ENCODE measurements at places on chromosomes 13 and 19. TPM values are rescaled to one million over a fixed set of nuclear protein-coding genes. Genes with fewer than 3 reads are reported as not detected.

Gene DACH1
- total RNA-seq = 3.7 TPM

Gene CRLF1
- 0.69 TPM for total RNA-seq

Gene DCT
- 0.18 TPM for total RNA-seq

Gene OR7C1
- not detected for total RNA-seq

Gene PRR36
- total RNA-seq = 6.1 TPM

Gene TMC4
- 0.74 TPM for total RNA-seq

Gene NOTCH3
- 27.2 TPM for total RNA-seq

Gene FAM216B
- total RNA-seq = not detected

Gene HS6ST3
- total RNA-seq = 0.81 TPM

Gene CALM3
- 414 TPM for total RNA-seq

- DNase-seq = no peak
Measured at GRCh38 chr13:38147050-38147449, 202.6 kb upstream of the UFM1 start.

GRCh38 chr19:30692879-30693503 is 320.8 kb downstream of the ZNF536 start:
- DNase-seq = no peak

DNA sequence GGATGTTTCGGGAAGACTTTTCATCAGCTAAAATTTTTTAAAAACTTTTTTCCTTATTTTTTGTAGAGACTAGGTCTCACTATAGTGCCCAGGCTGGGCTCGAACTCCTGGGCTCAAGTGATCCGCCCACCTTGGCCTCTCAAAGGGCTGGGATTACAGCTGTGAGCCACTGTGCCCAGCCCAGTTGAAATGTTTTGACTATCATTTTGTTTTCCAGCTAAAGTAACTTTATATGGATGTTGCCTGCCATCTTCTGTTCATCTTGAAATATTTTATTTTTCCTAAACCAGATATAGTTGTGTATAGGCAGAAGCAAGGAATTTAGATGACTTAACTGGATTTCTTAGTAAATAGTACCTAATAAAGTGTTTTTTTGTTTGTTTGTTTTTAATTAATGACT is 7.0 kb downstream of the CAB39L start:
- DNase-seq = peak; percentile 8

- no peak for DNase-seq
Measured at GRCh38 chr13:34941436-34941834, 635 bp upstream of the NBEA start.

DNA sequence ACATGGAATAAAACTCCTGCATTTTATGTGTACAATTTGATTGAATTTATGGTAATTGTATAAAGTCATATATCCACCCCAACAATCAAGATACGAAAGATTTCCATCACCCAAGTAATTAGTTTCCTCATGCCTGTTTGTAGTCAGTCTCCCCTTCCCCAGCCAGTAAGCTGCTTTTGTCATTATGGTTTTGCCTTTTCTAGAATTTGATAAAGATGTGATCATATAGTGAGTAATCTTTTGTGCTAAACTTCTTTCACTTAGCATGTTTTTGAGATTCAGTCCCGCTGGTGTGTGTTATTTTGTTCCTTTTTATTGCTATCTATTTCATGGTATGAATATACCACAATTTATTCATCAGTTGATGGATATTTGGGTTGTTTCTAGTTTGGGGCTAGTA is 16.0 kb downstream of the ITM2B start:
- no peak for DNase-seq

DNA sequence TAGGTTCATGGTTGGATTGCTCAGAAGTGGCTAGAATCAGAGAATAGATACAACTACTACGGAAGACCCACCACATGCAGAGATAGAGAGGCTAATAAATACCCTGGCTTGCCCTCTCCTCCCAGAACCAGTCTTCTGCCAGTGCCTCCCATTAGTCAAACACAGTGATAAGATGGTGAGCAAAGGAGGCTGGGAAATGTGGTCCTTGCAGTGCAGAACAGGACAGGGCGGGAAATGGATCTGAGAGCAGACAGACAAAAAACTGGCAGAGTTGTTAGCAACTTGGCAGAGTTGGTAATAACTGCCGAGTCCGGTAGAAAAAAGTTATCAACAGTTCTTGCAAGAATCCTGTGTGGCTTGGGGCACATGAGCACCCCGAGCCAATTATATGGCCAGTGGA is 8.7 kb downstream of the KLK1 start:
- DNase-seq = no peak

GRCh38 chr19:52786078-52786463 is 520 bp downstream of the ZNF600 start:
- DNase-seq = peak; percentile 6

GRCh38 chr19:16425993-16426392 is 45.8 kb downstream of the EPS15L1 start:
- no peak for DNase-seq

- no peak for DNase-seq
Measured at GRCh38 chr13:102260256-102260655, 141.6 kb downstream of the FGF14 start.

DNA sequence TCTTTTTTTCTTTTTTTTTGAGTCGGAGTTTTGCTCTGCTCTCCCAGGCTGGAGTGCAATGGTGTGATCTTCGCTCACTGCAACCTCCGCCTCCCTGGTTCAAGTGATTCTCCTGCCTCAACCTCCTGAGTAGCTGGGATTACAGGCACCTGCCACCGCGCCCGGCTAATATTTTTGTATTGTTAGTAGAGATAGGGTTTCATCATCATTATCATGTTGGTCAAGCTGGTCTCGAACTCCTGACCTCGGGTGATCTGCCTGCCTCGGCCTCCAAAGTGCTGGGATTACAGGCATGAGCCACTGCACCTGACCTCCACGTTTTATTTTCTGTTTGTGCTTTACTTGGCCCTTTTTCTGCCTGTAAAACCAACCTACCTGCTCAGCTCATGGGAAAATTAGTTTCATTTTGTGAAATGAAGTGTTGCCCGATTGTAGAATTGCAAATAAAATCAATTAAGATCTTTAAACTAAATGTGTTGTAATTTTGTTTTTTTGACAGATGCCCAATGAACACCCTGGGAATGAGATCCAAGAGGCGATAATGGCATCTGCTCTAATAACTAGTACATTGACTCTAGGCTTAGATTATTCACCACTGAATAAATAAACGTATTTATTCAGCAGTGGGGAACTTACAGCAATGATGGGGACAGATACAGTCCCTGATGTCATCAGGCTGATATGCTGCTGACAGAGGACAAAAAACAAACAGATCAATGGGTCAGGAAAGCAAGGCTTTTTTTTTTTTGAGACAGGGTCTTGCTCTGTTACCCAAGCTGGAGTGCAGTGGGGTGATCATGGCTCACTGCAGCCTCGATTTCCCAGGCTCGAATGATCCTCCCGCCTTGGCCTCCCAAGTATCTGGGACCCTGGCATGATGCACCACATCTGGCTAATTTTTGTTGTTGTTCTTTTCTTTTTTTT is 2.2 kb upstream of the RAB11B start:
- DNase-seq = no peak

- no peak for DNase-seq
Measured at GRCh38 chr13:33645591-33646554, 172.1 kb upstream of the RFC3 start.

DNA sequence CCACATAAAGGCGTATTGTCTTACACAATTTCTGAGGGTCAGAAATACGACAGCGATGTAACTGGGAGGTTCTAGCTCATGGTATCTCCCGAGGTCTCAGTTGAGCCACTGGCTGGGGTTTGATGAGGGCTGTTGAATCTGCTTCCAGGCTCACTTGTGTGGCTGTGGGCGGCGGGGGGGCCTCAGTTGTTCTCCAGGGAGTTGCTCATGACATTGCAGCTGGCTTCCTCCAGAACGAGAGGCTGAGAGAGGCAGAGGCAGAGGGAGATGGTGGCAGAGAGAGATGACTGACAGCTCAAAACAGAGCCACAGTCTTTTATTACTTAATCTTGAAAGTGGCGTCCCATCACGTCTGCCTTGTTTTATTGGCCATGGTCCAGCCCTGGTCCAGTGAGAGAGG is 6.2 kb upstream of the NLRP5 start:
- no peak for DNase-seq

- DNase-seq = no peak
Measured at GRCh38 chr19:1836458-1837221, 11.6 kb downstream of the REXO1 start.

GRCh38 chr19:51751655-51752054 is at the start of gene FPR1:
FPR1 (minus strand) TSS chr19:51751878; CDS start chr19:51746994, 4,884 bp downstream.
- no peak for DNase-seq

DNA sequence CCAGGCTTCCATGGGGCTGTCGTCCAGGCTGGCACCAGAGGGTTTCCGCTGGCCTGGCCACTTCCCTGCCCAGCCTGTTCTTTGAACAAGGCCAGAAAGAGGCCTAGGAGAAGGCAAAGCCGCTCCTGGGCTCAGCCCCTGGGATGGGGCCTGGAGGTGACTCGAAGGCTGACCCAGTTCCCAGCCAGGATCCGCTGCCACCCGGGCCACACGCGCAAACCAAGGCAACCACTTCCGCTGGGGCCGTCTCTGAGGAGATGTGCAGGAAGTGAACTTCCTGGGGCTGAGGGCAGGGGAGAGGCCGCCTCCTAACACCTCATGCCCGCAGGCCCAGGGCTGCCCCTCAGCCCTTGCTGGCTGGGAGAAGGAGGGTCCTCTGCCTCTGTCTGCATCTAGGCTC is 15.2 kb downstream of the PLEKHF1 start:
- no peak for DNase-seq

DNA sequence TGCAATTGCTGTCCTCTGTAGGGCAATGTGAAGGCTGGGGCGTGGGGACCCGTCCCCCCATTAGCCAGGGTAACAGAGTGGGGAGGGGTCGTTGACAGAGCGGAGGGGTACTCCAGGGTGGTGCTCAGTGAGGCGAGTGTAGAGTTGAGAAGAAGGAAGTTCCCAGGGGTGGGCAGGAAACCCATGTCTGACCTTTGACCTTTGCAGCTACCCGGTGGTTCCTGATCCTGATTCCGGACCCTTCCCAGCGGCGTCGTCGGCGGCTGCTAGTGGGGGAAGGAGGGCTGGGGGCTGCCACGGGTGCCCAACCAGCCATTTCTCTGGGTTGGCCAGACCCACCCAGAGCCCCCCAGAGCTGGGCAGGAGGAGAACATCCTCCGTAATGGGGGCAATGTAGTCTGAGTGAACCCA is 2.1 kb upstream of the PLVAP start:
- no peak for DNase-seq

DNA sequence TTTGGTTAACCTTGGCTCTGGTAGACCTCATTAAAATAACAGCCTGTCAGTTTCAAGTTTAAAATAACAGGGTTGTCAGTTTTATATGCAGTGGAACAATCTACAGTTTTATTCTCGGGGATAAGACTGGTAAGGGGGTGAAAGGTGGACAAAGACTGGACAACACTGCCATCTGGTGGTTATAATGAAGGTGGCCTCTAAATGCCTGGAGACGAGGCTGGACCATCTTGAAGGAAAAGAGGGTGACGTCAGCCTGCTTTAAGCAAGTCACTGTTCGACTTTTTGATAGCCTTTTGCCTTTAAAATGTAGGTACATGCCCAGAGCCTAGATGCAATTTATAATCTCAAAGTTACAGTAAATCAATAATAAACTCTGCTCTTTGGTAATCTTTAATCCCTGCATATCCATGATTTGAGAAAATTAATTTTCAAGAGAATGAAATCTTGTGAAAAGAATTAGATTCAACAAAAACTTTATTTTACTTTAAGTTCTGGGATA is 117.0 kb downstream of the DCT start:
- peak; percentile 80 for DNase-seq

- DNase-seq = no peak
Measured at GRCh38 chr13:108835083-108835482, 205.7 kb downstream of the MYO16 start.

DNA sequence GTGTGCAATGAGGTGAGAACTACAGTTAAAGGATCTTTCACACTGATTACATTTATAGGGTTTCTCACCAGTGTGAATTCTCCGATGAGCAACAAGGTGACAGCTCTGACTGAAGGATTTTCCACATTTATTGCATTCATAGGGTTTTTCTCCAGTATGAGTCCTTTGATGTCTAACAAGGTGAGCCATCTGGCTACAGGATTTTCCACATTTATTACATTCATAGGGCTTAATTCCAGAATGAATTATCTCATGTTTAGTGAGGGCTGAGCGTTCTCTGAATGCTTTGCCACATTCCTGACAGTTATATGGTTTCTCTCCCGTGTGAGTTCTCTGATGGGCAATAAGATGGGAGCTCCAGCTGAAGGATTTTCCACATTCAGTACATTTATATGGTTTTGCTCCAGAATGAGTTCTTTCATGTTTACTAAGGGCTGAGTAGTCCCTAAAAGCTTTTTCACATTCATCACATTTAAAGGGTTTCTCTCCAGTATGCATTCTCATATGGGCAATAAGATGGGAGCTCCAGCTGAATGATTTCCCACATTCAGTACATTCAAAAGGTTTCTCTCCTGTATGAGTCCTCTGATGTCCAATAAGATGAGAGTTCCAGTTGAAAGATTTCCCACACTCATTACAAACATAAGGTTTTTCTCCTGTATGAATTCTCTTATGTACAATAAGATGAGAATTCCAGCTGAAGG is 4.4 kb upstream of the C19orf18 start:
- DNase-seq = no peak

- DNase-seq = peak; percentile 65
Measured at GRCh38 chr13:93388701-93389100, 162.1 kb downstream of the GPC6 start.

- no peak for DNase-seq
Measured at GRCh38 chr13:113767366-113767765, 8.3 kb downstream of the TMEM255B start.

DNA sequence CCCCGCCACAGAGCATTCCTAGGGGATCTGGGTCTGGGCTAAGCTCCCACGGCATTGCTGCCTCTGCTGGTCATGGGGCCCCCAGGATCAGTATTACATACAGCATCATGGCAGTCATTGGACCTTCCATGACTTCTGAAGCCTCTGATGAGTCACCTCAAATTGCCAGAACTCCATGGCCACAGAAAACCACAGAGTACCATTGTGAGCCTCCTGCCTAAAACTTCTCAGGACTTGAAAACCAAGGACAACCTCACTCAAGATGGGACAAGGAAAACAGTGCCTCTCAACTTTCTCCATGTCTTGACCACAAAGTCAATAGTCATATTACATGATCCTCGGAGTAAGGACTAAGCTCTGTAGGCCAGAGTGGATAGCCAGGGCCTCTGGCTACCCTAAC is 306.0 kb downstream of the GPC5 start:
- no peak for DNase-seq

- no peak for DNase-seq
Measured at GRCh38 chr13:43544011-43544410, 242.8 kb downstream of the ENOX1 start.

GRCh38 chr13:26831336-26831908 is 70.8 kb upstream of the GPR12 start:
- no peak for DNase-seq

GRCh38 chr19:30647891-30648720 is 275.9 kb downstream of the ZNF536 start:
- no peak for DNase-seq

- DNase-seq = no peak
Measured at GRCh38 chr19:19650331-19650730, 6.9 kb upstream of the GMIP start.

All from cardiac muscle cell (in vitro differentiated cells and primary cell).